A673 (cell line): ENCODE measurements at places on chromosomes 7 and 10. TPM values are rescaled to one million over a fixed set of nuclear protein-coding genes. Genes with fewer than 3 reads are reported as not detected.

DNA sequence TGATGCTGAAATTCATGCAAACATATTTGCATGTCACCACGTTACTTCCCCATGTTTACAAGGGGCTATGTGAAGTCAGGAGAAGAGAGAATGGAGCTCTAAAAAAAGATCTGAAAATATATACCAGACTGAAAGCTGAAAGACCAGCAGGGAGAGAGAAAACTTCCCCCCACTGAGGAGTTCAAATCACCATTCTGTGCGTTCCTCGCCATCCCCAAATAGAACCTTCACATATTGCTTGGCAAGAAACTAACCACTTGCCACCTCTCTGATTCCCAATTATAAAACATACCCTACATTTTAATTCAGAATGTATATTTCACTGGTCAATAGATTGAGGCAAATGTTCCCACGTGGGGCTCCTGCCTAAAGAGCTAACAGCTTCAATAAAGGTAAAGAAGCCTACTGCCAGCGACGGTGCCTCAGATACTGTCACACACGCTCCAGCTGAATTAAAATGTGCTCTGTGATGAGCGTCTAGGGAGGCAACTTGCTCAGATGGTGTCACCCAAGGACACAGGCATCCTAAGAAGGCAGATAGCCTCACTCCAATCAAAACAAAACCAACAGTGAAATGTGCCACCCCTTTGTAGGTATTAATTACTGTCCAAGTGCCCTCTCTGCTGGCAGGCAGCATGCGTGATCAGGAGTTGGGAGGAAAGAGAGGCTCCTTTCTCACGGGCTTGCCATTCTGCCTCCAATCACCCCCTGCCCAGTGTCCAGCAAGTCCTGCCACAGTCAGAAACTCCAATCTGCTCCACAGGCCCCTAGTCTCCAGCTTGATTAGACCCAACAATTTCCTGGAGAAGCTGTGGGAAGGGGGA lies 298.2 kb downstream of the GRID1 start:
- H3K27ac ChIP-seq, result no peak overlapping the region
- H3K36me3 ChIP-seq, result no peaks in the 10 kb centered on the region
- peaks cover 21% of the 10 kb centered on the region for H3K27me3 ChIP-seq
- DNase-seq, result no peak
- no peaks in the 10 kb centered on the region for H3K4me1 ChIP-seq

The ASB10 gene
- not detected in 2 replicates for total RNA-seq

DNA sequence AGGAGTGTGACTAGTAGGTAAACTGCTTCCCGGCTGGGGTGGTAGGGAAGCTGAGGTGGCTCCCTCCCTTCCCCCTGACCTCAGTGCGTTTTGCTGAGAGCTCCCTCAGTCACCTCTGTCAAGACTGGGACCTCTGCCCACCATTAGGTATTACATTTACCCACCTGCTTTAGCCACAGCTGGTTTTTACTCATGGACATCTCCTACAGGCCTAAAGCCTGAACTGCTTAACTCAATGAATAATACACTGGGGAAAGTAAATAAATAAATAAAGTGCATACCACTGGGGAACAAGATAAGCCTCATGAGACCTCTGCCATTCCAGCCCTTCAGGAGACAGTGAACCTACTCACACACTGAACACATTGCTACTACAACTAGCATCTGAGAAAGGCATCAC lies 38.9 kb upstream of the CDK13 start:
- H3K4me1 ChIP-seq, result peaks cover 7% of the 10 kb centered on the region
- no peaks in the 10 kb centered on the region for H3K36me3 ChIP-seq
- no peak for DNase-seq
- no peak overlapping the region for H3K27ac ChIP-seq
- no peak overlapping the region for H3K4me3 ChIP-seq

DNA sequence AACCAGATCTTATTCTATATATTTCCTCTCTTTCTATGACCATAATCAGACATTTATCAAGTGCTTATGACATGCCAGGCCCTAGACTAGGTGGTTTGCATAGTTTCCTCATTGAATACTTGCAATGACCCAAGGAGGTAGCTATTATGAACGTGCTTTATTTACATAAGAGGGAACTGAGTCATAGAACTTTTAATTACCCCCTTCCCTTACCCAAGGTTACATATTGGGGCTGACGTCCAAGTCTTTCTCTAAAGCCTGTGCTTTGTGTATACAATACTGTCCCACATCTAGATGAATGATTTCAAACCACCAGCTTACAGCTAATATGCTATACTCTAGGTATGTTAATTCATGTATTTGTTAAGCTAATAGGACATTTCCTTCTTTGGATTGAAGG lies 91.9 kb upstream of the NPY start:
- H3K27me3 ChIP-seq, result no peaks in the 10 kb centered on the region
- no peaks in the 10 kb centered on the region for H3K36me3 ChIP-seq
- no peak overlapping the region for H3K4me3 ChIP-seq
- peak; percentile 47 for DNase-seq
- H3K4me1 ChIP-seq, result peaks cover 2% of the 10 kb centered on the region

The PRSS37 gene
- not detected in 2 replicates for total RNA-seq

The LRRD1 gene
- 0.11 TPM in 1 of 2 replicates, not detected in the other for total RNA-seq

DNA sequence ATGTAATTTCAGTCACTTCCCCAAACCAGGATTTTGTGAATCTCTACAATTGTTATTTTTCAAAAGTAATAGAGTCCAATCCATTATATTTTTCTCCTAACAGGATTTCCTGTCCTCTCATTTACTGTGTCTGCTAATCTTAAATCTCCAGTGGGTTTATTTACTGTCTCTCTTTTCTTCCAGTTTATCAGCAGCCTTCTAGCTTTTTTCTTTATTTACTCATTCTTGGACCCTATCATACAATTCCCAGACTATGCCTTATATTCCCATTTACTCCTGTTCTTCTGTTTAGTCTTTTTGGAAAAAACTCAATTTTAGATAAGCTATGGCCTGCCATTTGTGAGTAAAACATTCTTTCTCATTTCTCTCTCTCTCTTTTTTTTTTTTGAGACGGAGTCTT lies 94.7 kb downstream of the STK31 start:
- H3K4me1 ChIP-seq, result no peaks in the 10 kb centered on the region
- no peak overlapping the region for H3K27ac ChIP-seq
- no peak for DNase-seq
- H3K27me3 ChIP-seq, result no peaks in the 10 kb centered on the region

The MYO3A gene
- 0.39 and 0.88 TPM in 2 replicates for total RNA-seq

GRCh38 chr10:44993226-44993921 lies 7.3 kb upstream of the ZNF22 start:
- DNase-seq, result no peak
- no peaks in the 10 kb centered on the region for H3K36me3 ChIP-seq
- H3K4me3 ChIP-seq, result no peak overlapping the region
- H3K27ac ChIP-seq, result no peak overlapping the region
- H3K27me3 ChIP-seq, result no peaks in the 10 kb centered on the region

GRCh38 chr7:158128572-158128971 lies 459.1 kb downstream of the PTPRN2 start:
- DNase-seq, result no peak
- H3K4me3 ChIP-seq, result no peak overlapping the region
- no peak overlapping the region for H3K27ac ChIP-seq
- no peaks in the 10 kb centered on the region for H3K36me3 ChIP-seq
- H3K4me1 ChIP-seq, result no peaks in the 10 kb centered on the region

The CALML5 gene
- total RNA-seq, result not detected in 2 replicates

DNA sequence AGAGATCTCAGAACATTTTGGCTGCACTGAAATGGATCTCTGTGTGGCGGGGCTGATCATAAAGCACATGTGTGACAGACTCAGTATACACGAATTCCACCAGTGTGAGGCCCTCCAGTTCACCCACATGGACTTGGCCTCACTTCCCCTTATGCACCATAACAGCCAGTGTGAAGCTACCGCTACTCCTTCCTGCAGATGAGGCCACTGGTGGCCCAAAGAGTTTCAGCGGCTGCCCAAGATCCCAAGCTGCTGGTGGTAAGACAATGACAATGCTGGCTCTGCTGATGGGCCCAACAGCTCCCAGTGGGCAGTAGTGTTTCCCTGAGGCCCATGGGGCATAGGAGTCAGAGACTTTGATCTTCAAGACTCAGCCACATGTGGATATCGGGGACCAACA lies 21.0 kb upstream of the C10orf71 start:
- no peaks in the 10 kb centered on the region for H3K4me1 ChIP-seq
- H3K27me3 ChIP-seq, result peaks cover 17% of the 10 kb centered on the region
- no peak for DNase-seq
- H3K4me3 ChIP-seq, result no peak overlapping the region
- H3K36me3 ChIP-seq, result no peaks in the 10 kb centered on the region

The XRCC2 gene
- 28.2 and 28.5 TPM in 2 replicates for total RNA-seq

DNA sequence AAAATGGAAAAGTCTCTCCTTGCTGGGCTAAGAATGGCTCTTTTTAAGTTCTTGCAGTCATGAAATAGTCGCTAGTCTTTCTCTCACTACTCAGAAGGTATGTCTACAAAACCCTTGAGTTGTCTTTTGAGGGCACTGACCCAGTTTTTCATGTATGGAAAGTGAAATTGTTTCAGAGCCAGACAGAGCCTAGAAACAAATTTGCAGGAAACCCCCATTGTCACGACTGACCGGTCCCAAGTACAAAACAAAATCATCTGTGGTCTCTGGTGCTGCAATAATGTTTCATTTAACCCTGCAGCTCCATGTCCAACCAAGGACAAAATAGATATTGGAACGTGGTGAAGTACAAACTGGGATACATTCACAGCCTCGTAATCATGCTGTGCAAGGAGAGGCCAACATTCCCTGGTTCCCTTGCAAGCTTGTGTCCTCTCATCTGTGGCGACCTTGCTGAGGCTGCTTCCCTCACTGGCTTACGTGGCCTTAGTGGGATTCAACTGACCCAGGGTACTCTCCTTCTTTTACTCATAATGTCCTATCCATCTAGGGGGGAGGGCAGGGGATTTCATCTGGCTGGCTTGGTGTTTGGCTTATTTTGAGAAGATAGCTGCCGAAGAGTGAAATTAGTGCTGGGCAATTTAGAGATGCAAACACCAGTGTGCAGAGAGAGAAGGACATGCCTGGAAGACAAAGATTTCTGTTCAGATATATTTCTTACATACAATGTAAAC lies 172.5 kb downstream of the IPMK start:
- no peaks in the 10 kb centered on the region for H3K36me3 ChIP-seq
- no peak overlapping the region for H3K4me3 ChIP-seq
- H3K27ac ChIP-seq, result no peak overlapping the region
- no peaks in the 10 kb centered on the region for H3K4me1 ChIP-seq

The SPRN gene
- 0.13 TPM in 1 of 2 replicates, not detected in the other for total RNA-seq

DNA sequence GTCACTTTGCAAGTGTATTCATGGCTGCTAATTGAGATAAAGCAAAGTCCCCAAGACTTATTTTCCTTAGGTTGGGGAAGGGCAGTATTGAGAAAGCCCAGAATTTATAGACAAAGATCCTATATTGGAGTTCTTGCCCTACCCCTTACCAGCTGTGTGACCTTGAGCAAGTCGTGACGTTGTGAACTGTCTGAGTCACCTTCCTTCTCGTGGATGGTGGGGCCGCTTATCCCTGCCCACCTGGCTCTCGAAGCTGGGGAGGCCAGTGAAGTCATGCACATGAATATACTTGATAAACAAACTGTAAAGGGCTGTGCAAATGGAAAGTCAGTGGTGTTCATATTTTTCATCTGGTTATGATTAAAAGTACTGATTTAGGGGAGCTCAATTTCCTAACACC lies 127.4 kb downstream of the TACC2 start:
- no peak overlapping the region for H3K27ac ChIP-seq
- no peaks in the 10 kb centered on the region for H3K36me3 ChIP-seq
- H3K27me3 ChIP-seq, result peaks cover 48% of the 10 kb centered on the region
- peaks cover 5% of the 10 kb centered on the region for H3K4me1 ChIP-seq
- H3K4me3 ChIP-seq, result no peak overlapping the region

The MSS51 gene
- total RNA-seq, result 4.0 and 4.3 TPM in 2 replicates

DNA sequence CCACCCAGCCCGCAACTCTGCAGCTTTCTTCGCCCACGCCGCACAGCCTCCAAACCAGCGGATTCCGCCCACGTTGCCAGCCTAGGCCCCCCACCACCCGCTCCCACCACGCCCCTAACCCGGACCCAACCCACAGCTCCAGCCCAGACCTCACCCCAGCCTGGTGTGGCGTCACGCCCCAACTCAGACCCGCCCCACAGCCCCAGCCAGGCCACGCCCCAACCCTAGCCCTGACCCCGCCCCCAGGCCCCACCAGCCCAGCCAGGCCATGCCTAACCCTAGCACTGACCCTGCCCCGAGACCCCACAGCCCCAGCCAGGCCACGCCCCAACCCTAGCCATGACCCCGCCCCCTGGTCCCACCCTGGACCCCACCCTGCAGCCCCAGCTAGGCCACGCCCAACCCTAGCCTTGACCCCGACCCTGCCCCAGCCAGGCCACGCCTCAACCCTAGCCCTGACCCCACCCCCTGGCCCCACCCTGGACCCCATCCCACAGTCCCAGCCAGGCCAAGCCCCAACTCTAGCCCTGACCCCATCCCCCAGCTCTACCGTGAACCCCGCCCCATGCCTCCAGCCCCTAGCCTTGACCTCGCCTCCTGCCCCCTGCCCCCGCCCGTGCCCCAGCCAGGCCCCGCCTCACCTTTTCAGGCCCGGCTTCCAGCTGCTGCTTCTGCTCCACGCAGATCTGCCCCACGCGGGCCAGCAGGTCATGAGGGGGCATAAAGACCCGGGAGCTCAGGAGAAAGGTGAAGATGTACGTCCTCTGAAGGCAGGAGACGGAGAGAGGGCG lies 64.0 kb downstream of the RASGEF1A start:
- H3K4me1 ChIP-seq, result no peaks in the 10 kb centered on the region
- DNase-seq, result no peak
- H3K4me3 ChIP-seq, result peak overlapping the region; percentile 34
- H3K27me3 ChIP-seq, result no peaks in the 10 kb centered on the region
- H3K27ac ChIP-seq, result no peak overlapping the region

GRCh38 chr10:103643381-103643780 lies 149.9 kb downstream of the NEURL1 start:
- no peak overlapping the region for H3K27ac ChIP-seq
- H3K27me3 ChIP-seq, result no peaks in the 10 kb centered on the region
- no peaks in the 10 kb centered on the region for H3K4me1 ChIP-seq
- no peak overlapping the region for H3K4me3 ChIP-seq

GRCh38 chr7:117036053-117036669 lies 82.9 kb downstream of the ST7 start:
- DNase-seq, result no peak
- H3K36me3 ChIP-seq, result no peaks in the 10 kb centered on the region
- peaks cover 6% of the 10 kb centered on the region for H3K4me1 ChIP-seq
- H3K4me3 ChIP-seq, result no peak overlapping the region
- H3K27ac ChIP-seq, result no peak overlapping the region

The SVIL gene
- total RNA-seq, result 28.0 and 31.9 TPM in 2 replicates

GRCh38 chr10:128209862-128210214 lies 83.6 kb upstream of the MKI67 start:
- H3K27ac ChIP-seq, result no peak overlapping the region
- H3K36me3 ChIP-seq, result no peaks in the 10 kb centered on the region
- H3K27me3 ChIP-seq, result no peaks in the 10 kb centered on the region
- no peak for DNase-seq
- H3K4me3 ChIP-seq, result peak overlapping the region; percentile 58
- no peaks in the 10 kb centered on the region for H3K4me1 ChIP-seq

GRCh38 chr7:104791080-104791479 lies 222.9 kb upstream of the KMT2E start:
- no peak overlapping the region for H3K4me3 ChIP-seq
- no peak overlapping the region for H3K27ac ChIP-seq
- H3K36me3 ChIP-seq, result no peaks in the 10 kb centered on the region
- no peaks in the 10 kb centered on the region for H3K4me1 ChIP-seq
- H3K27me3 ChIP-seq, result peaks cover 86% of the 10 kb centered on the region
- DNase-seq, result no peak
